ENCODE measurements at places on chromosomes 11 and 22.

DNA sequence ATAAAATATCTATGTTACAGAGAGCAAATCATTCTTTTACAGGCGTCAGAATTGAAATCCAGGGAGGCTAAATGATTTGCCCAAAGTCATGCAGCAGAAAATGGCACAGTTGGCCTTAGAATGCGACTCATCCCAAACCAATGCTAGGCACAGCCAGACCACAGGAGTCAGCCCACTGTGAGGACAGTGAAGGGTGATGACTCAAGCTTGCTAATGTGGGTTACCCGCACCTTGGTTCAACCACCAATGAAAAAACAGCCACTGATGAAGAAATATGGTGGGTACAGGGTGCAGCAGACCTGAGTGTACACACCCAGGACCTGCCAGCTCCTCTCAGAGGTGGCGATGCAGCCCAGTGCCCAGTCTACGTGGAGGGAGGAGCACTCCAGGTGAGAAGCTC, 89.7 kb downstream of the ZC3H12C start:
- DNase-seq = no peak

GRCh38 chr11:73995731-73996130, 13.1 kb upstream of the UCP2 start:
- no peak for DNase-seq

- DNase-seq = no peak
Measured at GRCh38 chr11:117730208-117730800, 66.7 kb downstream of the DSCAML1 start.

DNA sequence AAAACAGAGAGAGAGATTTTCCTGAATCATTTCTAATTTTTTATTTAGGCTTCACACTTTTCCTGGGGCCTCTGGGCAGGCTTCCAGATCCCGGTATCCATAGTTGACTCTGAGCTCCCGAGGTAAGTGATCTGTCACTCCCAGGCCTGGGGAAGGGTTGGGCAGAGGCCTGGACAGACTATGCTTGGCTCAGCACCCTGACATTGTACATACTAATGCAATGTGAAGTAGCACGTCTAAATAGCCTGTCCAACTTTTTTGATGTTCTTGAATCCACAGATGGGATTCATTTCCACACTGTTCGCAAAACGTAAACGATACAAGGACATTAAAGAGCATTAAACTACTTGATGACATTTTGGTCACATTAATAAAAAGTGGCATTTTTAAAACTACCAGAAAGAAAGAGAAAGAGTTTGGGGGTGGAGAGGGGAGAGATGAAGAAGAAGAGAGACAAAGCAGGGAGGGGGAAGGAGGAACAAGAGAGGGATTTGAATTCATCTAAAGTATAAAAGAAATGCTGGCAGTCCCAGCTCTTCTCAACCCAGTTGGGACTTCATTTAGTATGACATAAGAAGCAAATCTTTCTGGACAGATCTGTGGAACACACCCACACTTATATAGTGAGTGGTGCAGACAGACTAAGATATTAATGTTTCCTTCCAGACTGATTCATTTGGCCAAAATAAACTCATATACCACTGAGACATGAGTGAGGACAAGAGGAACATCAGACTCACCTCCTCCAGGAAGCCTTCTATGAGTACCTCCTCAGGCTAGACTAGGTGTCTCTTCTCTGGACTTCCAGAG, 514.2 kb downstream of the SOX6 start:
- DNase-seq = no peak

GRCh38 chr11:109155291-109155690, 266.7 kb upstream of the C11orf87 start:
- no peak for DNase-seq

DNA sequence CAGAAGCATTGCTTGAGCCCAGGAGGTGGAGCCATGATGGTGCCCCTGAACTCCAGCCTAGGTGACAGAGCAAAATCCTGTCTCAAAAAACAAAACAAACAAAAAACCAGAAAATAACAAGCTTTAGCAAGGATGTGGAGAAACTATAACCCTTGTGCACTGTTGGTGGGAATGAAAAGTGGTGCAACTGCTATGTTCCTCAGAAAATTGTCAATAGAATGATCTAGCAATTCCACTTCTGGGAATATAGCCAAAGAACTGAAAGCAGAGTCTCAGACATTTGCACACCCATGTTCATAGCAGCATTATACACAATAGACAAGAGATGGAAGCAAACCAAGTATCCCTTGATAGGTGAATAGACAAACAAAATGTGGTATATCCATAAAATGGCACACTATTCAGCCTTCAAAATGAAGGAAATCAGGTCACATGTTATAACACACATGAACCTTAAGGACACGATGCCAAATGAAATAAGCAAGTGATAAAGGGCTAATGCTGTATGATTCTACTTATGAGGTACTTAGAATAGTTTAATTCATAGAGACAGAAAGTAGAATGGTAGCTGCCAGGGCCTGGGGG, 15.9 kb downstream of the KLHL22 start:
- no peak for DNase-seq

DNA sequence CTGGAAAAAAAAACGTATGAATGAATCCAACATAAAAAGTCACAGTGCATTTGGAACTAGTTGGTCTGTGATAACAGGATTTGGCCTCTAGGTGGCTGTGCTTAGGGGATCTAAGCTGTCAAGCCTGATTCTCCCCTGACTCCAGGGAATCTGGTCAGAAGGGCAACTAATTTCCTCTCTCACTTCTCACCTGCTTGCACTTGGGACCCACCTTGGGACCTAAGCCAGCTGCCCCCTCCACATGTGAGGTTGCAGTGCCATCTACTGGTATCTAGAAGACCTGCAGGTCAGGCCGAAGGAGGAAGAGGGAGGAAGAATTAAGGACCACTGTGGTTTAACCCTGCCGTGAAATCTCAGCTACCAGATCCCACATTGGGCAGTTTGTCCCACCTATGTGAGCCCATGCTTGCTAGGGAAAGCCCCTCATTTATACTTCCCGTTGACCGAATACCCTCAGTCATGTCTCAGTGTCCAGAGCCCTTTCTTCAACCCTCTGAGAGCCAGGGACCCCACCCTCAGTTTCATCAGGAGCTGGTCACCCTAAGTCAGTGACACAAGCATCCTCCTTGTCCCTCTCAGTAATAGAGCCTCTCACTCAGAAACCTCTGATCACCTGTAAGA, 33.2 kb upstream of the CAVIN3 start:
- DNase-seq = peak; percentile 68

- no peak for DNase-seq
Measured at GRCh38 chr11:1652026-1652425, 22.5 kb downstream of the KRTAP5-5 start.

GRCh38 chr11:2863276-2863618, 22.3 kb downstream of the CDKN1C start:
- DNase-seq = no peak

DNA sequence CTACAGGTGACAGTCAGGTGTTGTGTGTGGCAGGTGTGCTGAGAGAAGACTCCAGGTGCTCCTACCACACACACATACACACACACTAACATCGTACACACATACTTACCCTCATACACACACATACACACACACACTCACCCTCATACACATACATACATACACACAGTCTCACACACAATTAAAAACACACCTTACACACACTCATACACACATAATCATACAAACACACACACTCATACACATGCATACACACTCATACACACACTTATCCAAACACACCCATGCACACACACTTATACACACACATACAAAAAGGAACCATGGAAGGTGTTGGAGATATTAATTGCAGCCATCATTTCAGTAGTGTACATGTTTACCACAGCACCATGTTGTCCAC, 4.6 kb downstream of the KRTAP5-3 start:
- DNase-seq = no peak

GRCh38 chr11:99422581-99423427, 402.1 kb downstream of the CNTN5 start:
- DNase-seq = no peak

Measured in HEK293T (cell line).